ENCODE measurements at places on chromosomes 3 and 15. TPM values are rescaled to one million over a fixed set of nuclear protein-coding genes. Genes with fewer than 3 reads are reported as not detected.

Gene SQOR
- 7.8 TPM for polyA plus RNA-seq

GRCh38 chr3:34207806-34208205 is 409.4 kb downstream of the PDCD6IP start:
- no peak for DNase-seq
- no peaks in the 10 kb centered on the region for H3K27me3 ChIP-seq
- no peak overlapping the region for H3K4me3 ChIP-seq
- H3K36me3 ChIP-seq = no peaks in the 10 kb centered on the region
- peaks cover 12% of the 10 kb centered on the region for H3K4me1 ChIP-seq

GRCh38 chr3:157042226-157042625 is 117.7 kb downstream of the CCNL1 start:
- H3K4me1 ChIP-seq = no peaks in the 10 kb centered on the region
- no peak overlapping the region for H3K4me3 ChIP-seq
- H3K27me3 ChIP-seq = no peaks in the 10 kb centered on the region
- no peak for DNase-seq
- no peaks in the 10 kb centered on the region for H3K36me3 ChIP-seq
- no peak overlapping the region for H3K27ac ChIP-seq

- DNase-seq = no peak
- H3K36me3 ChIP-seq = no peaks in the 10 kb centered on the region
- no peaks in the 10 kb centered on the region for H3K27me3 ChIP-seq
- peak overlapping the region; percentile 91 for H3K27ac ChIP-seq
- peaks cover 41% of the 10 kb centered on the region for H3K4me1 ChIP-seq
- H3K4me3 ChIP-seq = no peak overlapping the region
Observed at GRCh38 chr3:12192173-12192572, 33.5 kb upstream of the TIMP4 start.

Gene CLEC3B
- 0.46 TPM for polyA plus RNA-seq

Gene GOLGA8N
- polyA plus RNA-seq = 1.2 TPM

Measured in SK-N-SH (cell line).